Head of caudate nucleus (tissue), 42 donors: ENCODE measurements at places on chromosomes 11 and 22.

DNA sequence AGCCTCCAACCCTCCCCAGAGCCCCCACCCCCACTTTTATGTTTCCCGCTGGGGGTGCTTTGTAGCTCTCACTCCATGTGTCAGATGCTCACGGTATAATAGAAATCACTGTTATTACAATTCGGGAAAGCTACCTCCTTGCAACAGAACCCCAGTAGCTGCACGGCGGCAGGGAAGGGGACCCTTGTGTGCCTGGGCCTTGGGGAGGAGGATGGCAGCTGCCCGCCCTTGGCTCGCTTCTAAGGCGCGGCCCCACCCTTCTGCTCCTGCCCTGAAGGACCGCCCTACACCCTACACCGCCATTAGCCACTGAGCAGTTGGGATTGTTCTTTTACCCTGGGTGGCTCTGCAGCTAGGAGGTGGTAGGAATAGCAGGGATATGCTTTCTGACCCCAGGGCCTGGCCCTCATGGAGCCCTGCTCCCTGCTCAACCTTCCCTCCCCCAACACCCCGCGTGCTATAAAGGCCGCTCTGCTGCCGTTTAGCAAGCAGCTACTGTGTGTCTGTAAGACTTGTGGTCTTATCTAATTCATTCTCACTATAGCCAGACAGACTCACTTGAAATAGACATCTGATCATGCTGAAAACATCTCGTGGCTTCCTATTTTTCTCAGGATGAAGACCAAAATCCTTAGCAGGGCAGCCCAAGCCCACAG lies 219.7 kb downstream of the CEP164 start:
- DNase-seq = no peak

GRCh38 chr22:45582955-45583320 lies 80.3 kb downstream of the FBLN1 start:
- no peak for DNase-seq

DNA sequence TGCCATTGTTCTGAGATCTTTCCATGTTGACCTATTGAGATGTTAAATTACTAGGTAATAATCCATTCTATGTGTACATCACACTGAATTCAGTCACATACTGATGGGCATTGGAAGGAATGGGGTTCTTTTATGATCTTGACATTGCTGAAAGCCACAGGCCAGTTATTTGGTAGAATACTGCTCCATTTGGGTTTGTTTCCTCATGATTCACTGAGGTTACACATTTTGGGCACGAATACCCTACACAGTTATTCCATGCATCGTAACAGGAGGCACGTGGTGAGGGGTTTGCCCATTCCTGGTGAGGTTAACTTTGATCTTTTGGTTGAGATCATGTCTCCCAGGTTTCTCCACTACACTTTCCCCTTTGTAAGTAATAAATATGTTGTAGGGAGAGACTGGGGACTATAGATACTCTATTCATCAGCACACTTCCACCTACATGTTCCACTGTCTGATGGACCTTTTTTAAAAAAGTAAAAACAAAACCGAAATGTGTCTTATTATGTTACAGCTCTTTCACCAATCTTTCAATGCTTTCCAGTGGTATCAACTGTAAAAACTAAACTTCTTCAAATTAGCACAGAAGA lies 12.0 kb upstream of the FOLR1 start:
- DNase-seq = no peak

DNA sequence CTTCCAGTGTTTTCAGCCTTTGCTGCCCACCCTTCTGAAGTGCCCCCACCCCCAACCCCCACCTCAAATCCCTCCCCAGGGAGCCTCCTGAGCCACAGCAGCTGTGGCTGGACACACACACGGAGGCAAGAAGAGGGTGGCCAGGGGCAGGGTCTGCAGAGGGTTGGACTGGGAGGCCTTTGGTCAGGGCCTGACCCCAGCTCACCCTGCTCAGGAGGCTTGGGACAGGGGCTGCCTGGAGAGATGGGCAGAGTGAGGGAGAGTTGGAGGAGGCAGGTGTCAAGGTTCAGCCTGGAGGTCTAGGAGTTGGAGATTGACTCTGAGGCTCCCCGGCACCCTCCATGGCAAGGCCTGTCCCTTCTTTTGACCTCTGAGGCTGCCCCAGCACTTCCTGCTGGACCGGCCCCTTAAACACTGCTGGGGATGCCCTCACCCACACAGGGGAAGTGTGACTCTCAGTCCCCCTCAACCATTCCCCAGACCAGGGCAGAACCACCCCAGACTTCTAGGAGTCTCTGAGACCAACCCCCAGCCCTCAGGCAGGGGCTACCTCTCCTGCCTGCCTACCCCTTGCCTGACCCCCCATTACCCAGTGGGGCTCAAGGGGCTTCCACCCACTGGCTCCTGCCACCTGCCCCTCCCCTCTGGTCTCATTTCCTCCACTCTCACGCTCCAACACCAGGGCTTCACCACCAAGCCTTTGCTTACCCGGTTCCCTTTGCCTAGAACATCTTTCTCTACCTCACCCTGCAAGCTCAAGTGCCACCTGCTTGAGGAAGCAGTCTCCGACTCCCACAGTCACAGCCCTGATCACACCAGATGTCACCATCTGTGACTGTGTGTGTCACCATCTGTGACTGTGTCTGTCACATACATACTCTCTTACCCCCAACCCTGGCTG lies 8.6 kb downstream of the ARAP1 start:
- no peak for DNase-seq
